ENCODE measurements at places on chromosomes 3 and 15. TPM values are rescaled to one million over a fixed set of nuclear protein-coding genes. Genes with fewer than 3 reads are reported as not detected.

The GOLGA8T gene
- not detected for total RNA-seq

The BFSP2 gene
- total RNA-seq = not detected

The ALS2CL gene
- 45.6 TPM for total RNA-seq

The PLA1A gene
- total RNA-seq = 3.1 TPM

The MED12L gene
- total RNA-seq = 2.9 TPM

The C3orf80 gene
- total RNA-seq = 0.29 TPM

The FRMD5 gene
- 13.0 TPM for total RNA-seq

The AGTR1 gene
- 11.0 TPM for total RNA-seq

The CX3CR1 gene
- total RNA-seq = 0.37 TPM

The AADACL2 gene
- total RNA-seq = not detected

The PCSK6 gene
- 86.2 TPM for total RNA-seq

The CELF6 gene
- total RNA-seq = not detected

The SLC24A5 gene
- not detected for total RNA-seq

The BSN gene
- total RNA-seq = 1.9 TPM

The SCAANT1 gene
- not detected for total RNA-seq

The FBXW12 gene
- total RNA-seq = not detected

The NMNAT3 gene
- total RNA-seq = 7.2 TPM

The GABRB3 gene
- total RNA-seq = 12.1 TPM

The GOLGA6L7 gene
- total RNA-seq = not detected

Data from stomach (tissue), 19 donors.